ENCODE measurements at places on chromosomes 11 and 22. TPM values are rescaled to one million over a fixed set of nuclear protein-coding genes. Genes with fewer than 3 reads are reported as not detected.

RFPL3 gene
- not detected for total RNA-seq

RAC2 gene
- 12.5 TPM for total RNA-seq

CASP5 gene
- total RNA-seq, result not detected

SLC22A9 gene
- total RNA-seq, result not detected

CSRP3 gene
- 1,289 TPM for total RNA-seq

ANGPTL5 gene
- 4.0 TPM for total RNA-seq

Data from left cardiac atrium (tissue), 4 donors.